Fibroblast of lung (primary cell): ENCODE measurements at places on chromosomes 7 and 10. TPM values are rescaled to one million over a fixed set of nuclear protein-coding genes. Genes with fewer than 3 reads are reported as not detected.

DNA sequence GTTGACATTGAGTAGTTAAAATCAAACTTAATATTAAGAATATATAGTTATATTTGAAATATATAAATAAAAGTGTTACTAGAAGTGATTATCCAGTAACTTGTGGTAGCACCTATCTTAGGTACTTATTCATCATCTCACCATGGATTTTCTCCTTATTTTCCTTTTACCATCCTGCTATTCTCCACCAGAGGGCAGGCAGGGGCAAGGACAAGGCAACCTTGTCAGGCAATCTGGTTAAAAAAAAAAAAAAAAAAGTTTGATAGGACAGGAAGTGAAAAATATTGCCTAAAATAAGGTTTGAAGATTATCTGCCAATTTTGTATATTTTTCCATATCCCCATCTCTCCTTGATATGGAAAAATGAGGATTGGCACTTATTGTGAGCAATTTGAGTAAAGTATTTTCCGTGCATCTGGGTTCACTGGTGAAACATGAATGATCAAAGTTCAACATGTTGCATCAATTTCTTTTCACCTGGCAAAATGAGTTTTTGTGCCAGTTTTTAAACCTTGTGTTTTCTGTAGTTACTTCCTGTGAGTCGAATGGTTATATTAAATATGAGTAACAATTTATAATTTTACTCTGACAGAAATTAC, 256.7 kb downstream of the AGMO start:
- DNase-seq = peak; percentile 66

DNA sequence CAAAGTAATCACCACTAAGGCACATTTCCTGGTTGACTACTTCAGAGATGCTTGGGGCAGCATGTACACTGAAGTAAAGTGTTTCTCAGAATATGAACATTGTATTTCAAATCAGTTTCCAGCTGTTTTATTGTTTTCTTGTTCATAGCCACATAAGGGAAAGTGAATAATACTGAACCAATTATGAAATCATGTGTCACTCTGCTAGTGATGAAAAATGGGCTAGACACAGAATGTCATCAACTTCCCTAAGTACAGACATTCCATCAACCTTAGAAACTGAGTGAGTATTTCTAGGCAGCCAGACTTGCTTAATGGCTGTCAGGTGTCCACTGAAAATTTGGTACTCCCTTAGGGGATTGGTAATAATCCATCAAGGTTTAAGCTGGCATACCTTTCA, 603.5 kb downstream of the ARL4A start:
- DNase-seq = peak; percentile 43

The FAM25C gene
- total RNA-seq = not detected in 2 replicates

GRCh38 chr7:157503229-157503628, 166.4 kb downstream of the DNAJB6 start:
- DNase-seq = no peak

DNA sequence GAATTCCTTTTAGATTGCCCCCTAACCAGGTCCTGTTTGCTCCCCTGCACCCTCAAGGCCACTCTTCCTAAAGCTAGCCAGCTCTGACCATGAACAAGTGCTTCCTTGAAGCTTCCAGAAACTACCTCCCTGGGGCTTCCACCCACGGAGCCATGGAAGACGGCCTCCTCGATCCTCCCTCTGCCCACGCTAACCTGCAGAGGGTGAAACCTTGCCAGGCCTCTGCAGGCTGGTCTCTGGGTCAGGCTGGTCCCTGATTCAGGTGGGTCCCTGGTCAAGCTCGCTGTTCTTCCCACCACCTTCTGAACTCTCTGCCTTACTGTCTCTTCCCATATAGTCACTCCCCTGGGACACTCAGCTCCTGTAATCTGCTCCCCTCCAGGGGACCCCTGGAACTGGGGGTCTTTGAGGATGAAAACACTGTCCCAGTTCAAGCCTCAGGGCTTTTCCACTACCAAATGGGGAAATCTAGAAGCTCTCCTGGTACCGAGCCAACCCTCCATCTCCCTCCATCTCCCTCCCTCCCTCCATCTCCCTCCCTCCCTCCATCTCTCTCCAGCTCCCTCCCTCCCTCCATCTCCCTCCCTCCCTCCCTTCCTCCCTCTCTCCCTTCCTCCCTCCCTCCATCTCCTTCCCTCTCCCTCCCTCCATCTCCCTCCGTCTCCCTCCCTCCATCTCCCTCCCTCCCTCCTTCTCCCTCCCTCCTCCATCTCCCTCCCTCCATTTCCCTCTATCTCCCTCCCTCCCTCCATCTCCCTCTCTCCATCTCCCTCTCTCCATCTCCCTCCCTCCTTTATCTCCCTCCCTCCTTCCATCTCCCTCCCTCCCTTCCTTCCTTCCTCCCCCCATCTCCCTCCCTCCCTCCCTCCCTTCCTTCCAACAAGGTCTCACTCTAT, 2.9 kb downstream of the MLXIPL start:
- DNase-seq = no peak
